NCI-H82 (cell line): ENCODE measurements at places on chromosomes 11 and 22.
A peak's percentile ranks its signal among the peaks of the same experiment; 100 is the strongest.

- no peak for DNase-seq
Measured at GRCh38 chr22:42793848-42794405, 63.1 kb downstream of the ARFGAP3 start.

DNA sequence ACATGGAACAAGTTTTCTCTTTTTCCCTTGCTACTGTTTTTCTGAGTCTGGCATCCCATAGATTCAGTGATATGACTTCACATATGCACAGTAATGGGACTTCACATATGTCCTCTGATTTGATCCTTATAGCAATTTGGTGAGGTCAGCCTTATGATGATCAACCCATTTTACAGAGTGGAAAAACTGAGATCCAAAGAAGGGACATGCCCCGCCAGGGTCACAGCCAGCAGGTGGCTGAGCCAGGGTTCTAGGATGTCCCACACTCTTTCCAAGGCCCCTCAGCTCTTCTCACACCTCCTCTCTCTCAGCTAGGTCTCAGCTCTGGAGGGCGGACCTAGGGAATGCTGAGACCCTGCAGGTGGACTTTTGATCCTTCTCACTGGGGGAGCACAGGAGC lies 44.3 kb upstream of the CD82 start:
- no peak for DNase-seq

GRCh38 chr11:72278905-72279304 lies 34.9 kb upstream of the PHOX2A start:
- no peak for DNase-seq

DNA sequence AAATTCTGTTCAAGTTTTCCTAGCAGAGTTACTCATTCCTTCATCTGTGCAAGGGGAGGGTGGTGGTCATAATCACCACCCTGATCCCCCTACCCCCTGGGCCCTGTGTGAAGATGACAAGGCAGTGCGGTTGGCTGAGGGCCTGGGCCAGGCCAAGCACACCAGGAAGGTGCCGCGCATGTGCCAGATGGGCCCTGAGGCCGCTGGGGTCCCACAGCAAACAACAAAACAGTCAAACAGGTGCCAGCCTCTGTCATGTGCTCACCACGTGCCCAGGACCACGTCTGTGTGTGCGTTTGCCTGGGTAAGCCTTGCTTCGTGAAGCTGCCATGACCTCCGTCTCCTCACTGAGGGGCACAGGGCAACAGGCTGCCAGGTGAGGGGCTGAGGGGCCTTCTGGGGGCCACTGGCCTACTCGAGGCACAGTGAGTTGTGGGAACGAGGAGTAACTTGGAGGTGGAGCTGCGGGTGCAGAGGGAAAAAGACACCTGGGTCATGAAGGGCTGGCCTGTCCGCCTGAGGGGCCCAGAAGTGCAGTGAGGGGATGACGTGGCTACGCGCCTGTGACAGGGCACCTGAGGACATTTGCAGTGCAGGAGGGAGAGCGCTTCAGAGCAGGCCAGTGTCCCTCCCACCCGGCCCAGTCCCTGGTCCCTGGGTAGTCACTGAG lies 25.8 kb downstream of the RSPH14 start:
- DNase-seq = no peak

GRCh38 chr11:20668844-20669819 lies at the start of gene NELL1:
Gene NELL1, plus strand, starts transcription at chr11:20669586.
- peak; percentile 50 for DNase-seq

GRCh38 chr11:111601636-111601978 lies 642 bp upstream of the SIK2 start:
- no peak for DNase-seq

GRCh38 chr11:76201056-76201455 lies 5.2 kb downstream of the WNT11 start:
- DNase-seq = no peak

- peak; percentile 53 for DNase-seq
Measured at GRCh38 chr11:64056213-64056785, 20.6 kb downstream of the FLRT1 start.

DNA sequence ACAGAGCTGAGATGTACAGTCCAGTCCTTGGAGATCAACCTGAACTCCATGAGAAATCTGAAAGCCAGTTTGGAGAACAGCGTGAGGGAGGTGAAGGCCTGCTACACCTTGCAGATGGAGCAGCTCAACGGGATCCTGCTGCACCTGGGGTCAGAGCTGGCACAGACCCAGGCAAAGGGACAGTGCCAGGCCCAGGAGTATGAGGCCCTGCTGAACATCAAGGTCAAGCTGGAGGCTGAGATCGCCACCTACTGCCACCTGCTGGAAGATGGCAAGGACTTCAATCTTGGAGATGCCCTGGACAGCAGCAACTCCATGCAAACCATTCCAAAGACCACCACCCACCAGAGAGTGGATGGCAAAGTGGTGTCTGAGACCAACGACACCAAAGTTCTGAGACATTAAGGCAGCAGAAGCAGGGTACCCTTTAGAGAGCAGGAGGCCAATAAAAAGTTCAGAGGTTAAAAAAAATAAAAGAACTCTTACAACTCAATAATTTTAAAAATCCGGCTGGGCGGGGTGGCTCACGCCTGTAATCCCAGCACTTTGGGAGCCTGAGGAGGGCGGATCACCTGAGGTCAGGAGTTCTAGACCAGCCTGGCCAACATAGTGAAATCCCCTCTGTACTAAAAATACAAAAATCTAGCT lies 69.9 kb upstream of the RTL6 start:
- DNase-seq = peak; percentile 49

GRCh38 chr22:50012211-50013181 lies at the start of gene IL17REL:
Gene IL17REL, minus strand, starts transcription at chr22:50012765. Its CDS starts 119 bp downstream, at chr22:50012646.
- DNase-seq = no peak

- no peak for DNase-seq
Measured at GRCh38 chr11:2644844-2645778, 54.7 kb downstream of the KCNQ1OT1 start.

DNA sequence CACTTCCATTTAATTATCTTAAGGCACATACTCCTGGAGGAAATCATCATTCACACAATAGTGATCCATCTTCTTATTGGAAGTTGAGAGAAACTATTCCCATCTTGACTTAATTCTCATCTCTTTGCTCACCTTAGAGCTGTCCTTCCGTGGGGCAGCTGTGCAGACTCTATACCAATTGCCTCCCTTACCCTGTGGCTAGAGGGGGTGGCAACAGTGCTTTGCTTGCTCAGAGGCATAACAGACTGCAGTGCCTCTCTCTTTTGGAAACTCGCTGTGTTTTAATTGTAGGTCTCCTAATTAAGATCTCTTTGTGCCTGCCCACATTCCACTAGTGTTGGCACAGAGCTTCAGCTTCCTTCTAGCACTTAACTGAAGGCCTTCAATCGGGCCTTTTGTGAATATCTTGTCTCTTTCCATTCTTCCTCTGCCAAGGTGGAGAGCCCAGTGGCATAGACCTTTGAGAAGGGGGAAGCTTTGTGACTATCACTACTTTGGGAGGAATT lies 5.5 kb downstream of the KMT2A start:
- DNase-seq = no peak
